ENCODE measurements at places on chromosomes 2 and 18. TPM values are rescaled to one million over a fixed set of nuclear protein-coding genes. Genes with fewer than 3 reads are reported as not detected.

Gene FAM136A
- 40.8 TPM for total RNA-seq

Gene CREG2
- 8.6 TPM for total RNA-seq

Gene PROC
- total RNA-seq, result not detected

Gene ASXL3
- total RNA-seq, result 0.57 TPM

Gene EIF5B
- total RNA-seq, result 27.6 TPM

Gene NOSTRIN
- 0.65 TPM for total RNA-seq

Gene FAP
- total RNA-seq, result 4.5 TPM

Gene FIGLA
- not detected for total RNA-seq

Gene CDK15
- total RNA-seq, result not detected

Gene CHRNA1
- 6.2 TPM for total RNA-seq

Gene DOK1
- 14.7 TPM for total RNA-seq

Gene CKAP2L
- total RNA-seq, result 12.2 TPM

Gene AQP4
- not detected for total RNA-seq

Gene SPP2
- not detected for total RNA-seq

Gene DLGAP1
- 0.10 TPM for total RNA-seq

Gene AKAIN1
- not detected for total RNA-seq

Gene CHN1
- total RNA-seq, result 12.4 TPM

Gene TTC32
- 7.2 TPM for total RNA-seq

Gene CHRNG
- total RNA-seq, result not detected

Gene RGPD4
- total RNA-seq, result not detected

Gene TMEM37
- total RNA-seq, result 0.33 TPM

All from vein endothelial cell (primary cell).